ENCODE measurements at places on chromosomes 6 and 20.
A peak's percentile ranks its signal among the peaks of the same experiment; 100 is the strongest.

- no peak for DNase-seq
These were observed 735 bp upstream of the LY6G6F start for GRCh38 chr6:31705931-31706330.

- peak; percentile 85 for DNase-seq
These were observed 50.9 kb upstream of the EZR start for GRCh38 chr6:158869826-158870648.

DNA sequence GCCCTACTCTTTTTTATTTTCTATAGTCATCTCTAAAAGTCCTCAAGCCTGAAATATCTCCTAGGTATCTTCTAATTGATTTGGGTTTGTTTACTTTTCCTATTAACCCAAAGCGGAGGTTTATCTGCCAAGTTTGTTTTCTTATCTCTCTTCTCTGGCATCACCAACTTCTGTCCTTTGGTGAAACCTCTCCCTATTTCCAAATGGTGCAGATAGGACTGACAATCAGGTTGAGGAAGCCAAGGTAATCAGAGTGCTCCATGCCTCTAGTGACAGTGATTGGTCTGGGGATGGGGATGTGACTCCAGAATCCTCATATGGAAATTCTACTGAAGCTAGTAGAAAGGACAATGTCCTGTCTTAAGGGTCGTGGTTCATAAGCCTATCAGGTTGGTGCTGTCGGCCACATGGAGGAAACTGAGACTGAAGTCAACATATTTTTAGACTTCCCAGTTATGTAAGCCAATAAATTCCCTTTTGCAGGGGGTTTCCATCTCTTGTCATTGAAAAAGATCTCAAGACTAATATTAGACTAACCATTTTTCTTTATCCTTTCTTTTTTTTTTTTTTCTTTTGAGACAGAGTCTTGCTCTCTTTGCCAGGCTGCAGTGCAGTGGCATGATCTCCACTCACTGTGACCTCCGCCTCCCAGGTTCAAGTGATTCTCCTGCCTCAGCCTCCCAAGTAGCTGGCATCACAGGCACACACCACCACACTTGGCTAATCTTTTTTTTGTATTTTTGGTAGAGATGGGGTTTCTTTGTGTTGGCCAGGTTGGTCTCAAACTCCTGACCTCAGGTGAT is 28.0 kb downstream of the KIF6 start:
- DNase-seq = no peak

DNA sequence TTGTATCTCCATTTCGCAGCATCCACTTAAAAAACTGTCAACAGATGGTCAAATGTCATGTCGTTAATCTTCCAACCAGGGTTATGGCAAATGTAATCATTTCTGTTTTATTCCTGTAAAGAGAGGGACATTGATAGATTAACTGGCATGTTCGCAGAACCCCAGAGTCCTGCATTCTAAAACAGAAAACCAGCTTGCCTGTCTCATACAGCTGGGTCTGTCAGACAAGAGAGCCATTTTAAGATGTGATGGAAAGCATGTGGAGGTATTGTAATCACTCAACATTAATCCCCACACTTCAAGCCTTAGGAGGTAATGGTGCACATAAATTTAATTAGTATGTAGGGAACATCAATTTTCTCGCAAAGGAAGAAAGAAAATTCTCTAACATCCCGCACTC is 4.4 kb downstream of the SMLR1 start:
- DNase-seq = no peak

- no peak for DNase-seq
These were observed 552.3 kb upstream of the JARID2 start for GRCh38 chr6:14693301-14694192.

DNA sequence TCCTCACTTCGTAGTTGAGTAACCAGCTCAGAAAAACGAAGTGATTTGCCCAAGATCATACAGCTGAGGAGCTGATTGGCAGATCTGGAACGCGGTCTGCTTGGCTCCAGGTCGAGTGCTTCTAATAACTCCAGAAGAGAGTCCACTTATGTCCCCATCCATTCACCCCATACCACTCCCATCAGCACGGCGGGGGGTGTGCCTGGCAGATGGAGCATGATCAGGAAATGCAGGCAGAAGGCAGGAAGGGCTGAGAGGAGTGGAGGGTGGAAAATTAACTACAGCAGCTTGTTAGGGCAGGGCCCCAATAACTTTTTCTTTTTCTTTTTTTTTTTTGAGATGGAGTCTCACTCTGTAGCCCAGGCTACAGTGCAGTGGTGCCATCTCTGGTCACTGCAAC is 15.0 kb downstream of the FITM2 start:
- no peak for DNase-seq

All from 8988T (cell line).